ENCODE measurements at places on chromosomes 1 and 21.
A peak's percentile ranks its signal among the peaks of the same experiment; 100 is the strongest.

DNA sequence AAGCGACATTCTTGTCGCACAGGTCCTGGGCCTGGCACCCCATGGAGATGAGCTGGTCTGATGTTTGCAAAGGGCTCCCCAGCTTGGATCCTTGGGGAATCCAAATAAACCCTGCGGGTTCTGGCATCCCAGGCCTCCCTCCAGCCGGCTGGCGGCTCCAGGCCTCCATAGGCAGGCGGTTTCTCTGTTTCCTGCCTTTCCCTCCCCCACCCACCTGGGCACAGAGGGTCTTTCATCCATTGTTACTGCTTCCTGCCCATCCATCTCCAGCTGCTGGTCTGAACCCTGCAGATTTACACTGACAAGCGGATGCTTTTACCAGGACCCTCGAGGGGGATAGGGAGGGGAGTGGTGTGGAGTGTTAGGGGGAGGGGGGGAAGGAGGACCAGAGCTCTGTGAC is 39.1 kb upstream of the ID3 start:
- DNase-seq = peak; percentile 39

DNA sequence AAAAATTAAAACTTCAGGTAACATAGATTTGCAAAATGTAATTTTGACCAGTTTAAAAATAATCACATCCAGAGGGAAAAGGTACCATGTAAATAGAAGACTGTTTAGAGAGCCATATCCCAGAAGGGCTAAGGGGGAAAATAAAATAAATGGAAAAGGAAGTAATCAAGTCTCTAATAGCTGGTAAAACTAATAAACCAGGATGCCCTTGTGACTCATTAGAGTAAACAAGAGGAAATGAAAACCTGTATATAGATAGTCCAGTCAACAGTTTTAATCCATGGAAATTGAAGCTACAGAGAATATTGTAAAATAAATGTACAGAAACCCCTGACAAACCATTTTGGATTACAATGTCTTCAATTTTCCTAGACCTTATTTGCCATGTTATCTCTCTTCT is 698.0 kb upstream of the RGS18 start:
- no peak for DNase-seq

DNA sequence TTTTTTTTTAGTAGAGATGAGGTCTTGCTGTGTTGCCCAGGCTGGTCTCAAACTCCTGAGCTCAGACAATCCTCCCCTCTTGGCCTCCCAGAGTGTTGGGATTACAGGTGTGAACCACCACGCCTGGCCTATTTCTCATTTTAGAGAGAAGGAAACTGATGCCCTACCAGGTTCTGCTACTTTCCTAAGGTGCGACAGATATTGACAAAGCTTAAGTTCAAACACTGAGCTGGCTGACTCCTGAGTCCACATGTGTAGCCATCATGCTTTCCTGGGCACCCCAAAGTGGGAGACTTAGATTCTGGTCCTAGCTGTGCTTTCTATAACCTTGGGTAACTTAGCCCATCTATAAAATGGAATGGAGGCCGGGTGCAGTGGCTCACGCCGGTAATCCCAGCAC is 5.1 kb upstream of the TMEM222 start:
- DNase-seq = no peak

GRCh38 chr1:219564109-219564508 is 48.8 kb downstream of the ZC3H11B start:
- no peak for DNase-seq

DNA sequence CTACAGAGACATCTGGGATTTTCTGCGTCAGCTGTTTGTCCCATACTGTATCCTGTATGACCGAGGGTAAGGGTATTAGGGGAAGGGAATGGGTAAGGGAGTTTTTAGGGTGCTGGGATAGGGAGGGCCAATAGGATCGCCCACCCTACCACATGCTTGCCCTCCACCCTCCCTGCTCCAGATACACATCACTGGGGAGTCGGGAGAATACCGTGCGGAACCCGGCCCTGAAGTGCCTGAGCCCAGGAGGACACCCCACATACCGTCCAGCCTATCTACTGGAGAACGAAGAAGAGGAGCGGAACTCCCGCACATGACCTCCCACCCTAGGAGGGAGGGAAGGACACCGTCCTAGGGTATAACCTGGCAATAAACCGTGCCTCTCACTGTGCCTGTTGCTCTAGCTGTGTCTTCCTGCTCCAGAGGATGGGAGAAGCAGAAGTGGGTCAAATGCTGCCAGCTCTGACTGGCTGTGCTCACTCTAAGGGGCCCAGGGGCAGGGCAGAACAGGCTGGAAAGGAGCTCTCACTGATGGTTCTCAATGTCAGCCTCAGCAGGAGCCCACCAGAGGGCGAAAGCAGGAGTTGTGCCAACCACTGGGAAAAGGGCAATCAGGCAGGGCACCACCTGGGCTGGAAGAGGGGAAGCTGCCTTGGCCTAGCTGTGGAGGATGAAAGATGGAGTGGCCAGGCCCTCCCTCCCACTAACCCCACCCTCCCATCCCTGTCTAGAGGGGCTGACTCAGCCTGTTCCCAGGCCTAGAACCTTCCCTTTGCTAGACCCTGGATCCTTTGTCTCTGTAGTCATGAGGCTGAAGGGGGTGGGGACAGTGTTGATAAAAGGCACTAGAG is 440 bp upstream of the LENEP start:
- no peak for DNase-seq

DNA sequence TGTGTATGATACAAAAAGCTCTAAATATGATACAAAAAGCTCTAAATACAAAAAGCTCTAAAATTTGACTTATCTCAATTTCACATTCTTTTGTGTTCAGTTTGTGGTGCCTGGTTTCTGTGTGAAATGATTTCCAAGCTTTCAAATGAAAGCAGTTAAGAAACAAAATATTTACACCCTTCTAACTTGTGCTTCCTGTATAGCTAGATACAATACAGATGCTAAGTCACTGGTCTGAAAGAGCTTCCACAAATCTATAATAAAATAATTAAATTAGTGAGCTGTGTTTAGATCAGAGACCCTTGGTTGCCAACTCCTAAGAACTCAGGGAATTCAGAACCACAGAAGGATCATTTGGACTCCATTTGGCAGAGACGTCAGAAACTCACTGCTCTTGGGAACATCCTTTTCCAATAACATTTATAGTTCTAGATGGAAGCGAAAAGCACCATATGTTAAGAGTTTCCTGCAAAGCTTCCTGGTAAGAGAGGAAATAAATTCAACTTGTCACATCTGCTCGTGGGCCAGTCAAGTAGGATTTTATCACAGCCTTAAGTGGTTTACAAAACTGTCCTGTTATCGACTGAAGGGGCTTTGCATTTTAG is 1079.1 kb downstream of the ADGRL2 start:
- DNase-seq = peak; percentile 30

GRCh38 chr1:150072959-150073358 is 5.4 kb downstream of the VPS45 start:
- DNase-seq = peak; percentile 17

GRCh38 chr1:206516728-206516990 is 9.3 kb downstream of the RASSF5 start:
- DNase-seq = no peak

GRCh38 chr1:205048382-205048781 is 5.4 kb downstream of the CNTN2 start:
- DNase-seq = no peak

- peak; percentile 75 for DNase-seq
Observed at GRCh38 chr1:55375617-55376258, 160.6 kb upstream of the USP24 start.

- peak; percentile 88 for DNase-seq
Observed at GRCh38 chr1:6922096-6922931, 137.1 kb downstream of the CAMTA1 start.

GRCh38 chr1:63621698-63622097 is 28.5 kb downstream of the PGM1 start:
- no peak for DNase-seq

DNA sequence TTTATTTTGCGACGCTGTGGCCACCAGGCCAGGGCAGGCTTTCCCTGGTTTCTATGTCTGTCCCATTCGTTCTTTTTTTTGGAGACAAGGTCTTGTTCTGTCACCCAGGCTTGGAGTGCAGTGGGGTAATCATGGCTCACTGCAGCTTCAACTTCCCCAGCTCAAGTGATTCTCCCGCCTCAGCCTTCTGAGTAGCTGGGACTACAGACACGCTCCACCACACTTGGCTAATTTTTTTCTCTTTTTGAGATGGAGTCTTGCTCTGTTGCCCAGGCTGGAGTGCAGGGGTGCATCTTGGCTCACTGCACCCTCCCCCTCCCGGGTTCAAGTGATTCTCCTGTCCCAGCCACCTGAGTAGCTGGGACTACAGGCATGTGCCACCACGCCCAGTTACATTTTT is 43.4 kb upstream of the WNT4 start:
- no peak for DNase-seq

DNA sequence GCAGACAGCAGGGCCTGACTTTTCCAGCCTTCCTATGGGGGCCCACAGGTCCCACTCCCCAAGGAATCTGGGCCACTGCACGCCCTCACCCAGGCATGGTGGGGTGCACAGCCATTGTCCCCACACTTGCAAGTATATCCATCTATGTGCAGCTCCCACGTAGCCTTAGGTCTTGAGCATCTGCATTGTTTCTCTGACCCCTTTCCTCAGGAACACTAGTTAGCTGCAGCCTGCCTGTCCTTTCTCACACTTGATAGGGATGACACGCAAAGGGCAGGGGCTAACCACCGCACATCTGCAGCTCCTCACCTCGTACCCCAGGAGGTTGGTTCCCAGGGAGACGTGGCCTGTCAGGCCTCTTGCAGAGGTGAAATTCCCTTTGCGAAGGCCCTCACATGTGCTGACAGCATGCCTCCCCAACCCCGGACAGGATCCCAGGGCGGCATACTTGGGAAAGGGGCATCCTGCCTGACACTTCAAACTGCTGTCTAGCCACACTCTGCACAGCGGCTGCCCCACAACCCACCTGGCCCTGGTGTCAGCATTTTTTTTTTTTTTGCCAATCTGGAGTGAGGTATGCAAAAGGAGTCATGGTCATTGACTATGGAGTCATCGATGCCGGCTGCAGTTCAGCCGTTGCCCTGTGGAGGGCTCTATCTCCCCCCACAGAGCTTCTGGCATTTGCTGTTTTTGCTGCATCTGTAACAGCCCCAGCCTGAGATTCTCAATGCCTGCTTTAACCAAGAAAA is 5.0 kb downstream of the JMJD4 start:
- peak; percentile 39 for DNase-seq

GRCh38 chr1:203128716-203129500 is 1.4 kb downstream of the ADORA1 start:
- DNase-seq = no peak

DNA sequence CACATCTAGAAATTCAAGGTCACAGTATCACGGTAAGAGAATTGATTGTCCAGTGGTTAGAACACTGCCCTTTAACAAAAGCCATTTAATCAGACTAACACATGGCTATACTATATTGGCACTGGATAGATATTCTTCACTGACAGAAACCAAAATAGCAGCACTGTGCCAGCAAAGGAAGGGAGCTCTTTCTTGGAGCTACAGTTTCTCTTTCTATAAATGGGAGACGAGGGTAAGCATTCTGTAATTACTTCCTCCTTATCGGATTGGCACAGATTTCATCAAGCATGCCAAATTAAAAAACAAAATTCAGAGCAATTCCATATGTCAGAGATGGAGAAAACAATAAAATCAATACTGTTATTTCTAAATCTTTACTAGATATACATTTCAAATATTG is 115.7 kb upstream of the CACYBP start:
- DNase-seq = no peak

- DNase-seq = no peak
Observed at GRCh38 chr21:41374177-41374712, 12.4 kb downstream of the MX2 start.

- DNase-seq = peak; percentile 49
Observed at GRCh38 chr21:33402001-33402979, 923 bp upstream of the IFNGR2 start.

- no peak for DNase-seq
Observed at GRCh38 chr1:25037174-25038074, 107.3 kb upstream of the RUNX3 start.

DNA sequence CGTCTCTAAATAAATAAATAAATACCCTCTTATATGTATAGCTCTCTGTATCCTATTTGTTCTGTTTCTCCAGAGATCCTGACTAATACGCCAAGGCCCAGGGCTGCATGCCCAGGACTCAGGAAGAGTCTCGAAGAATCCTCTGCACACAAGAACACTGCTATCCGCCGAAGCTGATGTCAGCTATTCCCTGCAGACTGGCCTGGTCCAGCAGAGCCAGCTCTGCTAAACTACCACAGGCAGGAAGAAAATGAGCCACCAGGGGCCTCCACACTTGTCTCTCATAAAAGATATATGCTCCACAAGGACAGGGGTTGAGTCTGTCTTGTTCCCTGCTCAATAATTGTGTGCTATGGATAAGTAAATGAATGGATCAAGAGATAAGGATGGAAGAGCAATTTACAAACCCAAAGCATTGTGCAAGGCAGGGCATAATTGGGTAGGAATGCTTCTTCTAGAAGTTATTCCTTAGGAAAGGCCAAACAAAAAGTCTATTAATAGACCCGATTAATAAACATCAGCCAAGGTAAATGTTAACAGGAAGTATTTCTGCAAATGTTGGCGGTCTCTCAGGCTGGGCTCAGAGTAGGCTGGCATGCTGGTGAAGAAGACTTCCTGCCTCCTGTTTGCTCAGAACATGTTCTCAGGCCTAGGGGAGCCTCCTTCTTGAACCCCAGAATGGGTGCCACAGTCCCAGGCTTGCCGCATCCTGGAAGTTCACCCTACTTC is 26.3 kb upstream of the MAN1C1 start:
- DNase-seq = no peak

DNA sequence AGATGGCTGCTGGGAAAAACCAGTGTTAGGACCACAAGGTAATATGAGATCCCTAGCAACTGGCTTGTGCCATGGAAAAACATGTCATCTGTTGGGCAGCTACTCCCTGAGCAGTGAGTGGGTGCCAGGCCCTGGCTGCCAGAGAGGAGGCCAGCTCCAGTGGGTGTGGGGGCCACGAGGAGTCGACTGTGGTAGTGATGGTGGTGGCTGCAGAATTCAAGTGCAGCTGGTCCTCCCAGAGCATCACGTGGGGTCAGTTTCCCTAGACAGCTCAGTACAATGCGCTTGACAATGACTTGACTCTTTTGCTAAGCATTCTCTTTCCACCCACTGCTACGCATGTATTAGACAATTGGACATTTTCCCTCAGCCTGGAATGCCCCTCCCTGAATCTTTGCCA is 14.5 kb upstream of the CDC42 start:
- no peak for DNase-seq

GRCh38 chr1:94130851-94131595 is 10.1 kb upstream of the ABCA4 start:
- DNase-seq = no peak

- DNase-seq = no peak
Observed at GRCh38 chr1:109732390-109732881, 8.4 kb downstream of the GSTM3 start.

DNA sequence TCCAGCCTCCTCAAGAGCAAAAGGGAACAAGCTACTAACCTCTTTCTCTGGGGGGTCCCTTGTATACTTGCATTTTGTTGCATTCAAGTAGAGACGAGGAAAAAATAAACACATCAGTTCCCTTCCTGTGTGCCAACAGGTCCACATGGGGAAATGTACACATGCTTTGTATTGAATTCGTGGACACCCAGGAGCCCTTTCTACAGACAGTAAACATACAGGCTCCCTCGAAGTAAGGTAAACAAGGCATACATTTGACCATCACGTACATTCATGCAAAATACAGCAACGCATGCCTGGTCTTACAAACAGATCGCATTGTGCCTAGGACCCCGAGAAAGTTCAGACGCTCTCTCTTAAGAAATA is 1.1 kb downstream of the KCND3 start:
- no peak for DNase-seq
